Cortex of kidney (tissue), 1 donor: ENCODE measurements at places on chromosomes 11 and 22.

GRCh38 chr22:28798810-28799605 is 1.4 kb downstream of the XBP1 start:
- DNase-seq = no peak

DNA sequence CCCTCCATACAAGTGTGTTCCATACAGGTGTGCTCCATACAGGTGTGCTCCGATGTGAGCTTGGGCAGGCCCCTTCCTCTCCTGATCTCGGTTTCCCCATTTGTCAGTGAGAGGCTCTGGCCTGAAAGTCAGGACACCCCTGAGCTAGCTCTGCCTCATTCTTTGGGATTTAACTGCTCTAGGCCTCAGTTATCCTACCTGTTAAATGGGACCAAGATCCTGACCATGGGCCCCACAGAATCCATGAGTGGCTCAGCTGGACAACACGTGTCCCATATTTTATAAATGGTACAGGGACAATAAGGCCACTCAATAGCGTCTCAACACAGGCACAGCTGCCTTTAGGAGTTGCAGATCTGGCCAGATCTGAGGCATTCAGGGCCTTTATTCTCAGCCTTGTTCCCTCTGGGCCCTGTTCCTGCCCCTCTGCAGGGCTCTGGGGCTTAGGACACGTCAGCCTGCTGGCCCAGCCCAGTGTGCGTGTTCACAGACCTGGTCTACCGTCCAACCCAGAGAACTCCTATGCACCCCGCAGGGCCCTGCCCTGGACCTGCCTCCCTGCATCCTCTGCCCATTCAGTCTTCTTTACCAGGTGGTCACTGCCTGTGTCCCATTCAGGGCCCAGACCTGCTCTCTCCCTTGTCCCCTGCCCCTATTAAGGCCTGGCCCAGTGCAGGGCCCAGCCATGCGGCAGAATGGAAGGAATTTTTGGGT is 18.9 kb upstream of the IGLL1 start:
- no peak for DNase-seq

GRCh38 chr11:2539371-2540222 is 94.8 kb downstream of the KCNQ1 start:
- no peak for DNase-seq

GRCh38 chr11:27874998-27875830 is 175.0 kb upstream of the BDNF start:
- DNase-seq = no peak

DNA sequence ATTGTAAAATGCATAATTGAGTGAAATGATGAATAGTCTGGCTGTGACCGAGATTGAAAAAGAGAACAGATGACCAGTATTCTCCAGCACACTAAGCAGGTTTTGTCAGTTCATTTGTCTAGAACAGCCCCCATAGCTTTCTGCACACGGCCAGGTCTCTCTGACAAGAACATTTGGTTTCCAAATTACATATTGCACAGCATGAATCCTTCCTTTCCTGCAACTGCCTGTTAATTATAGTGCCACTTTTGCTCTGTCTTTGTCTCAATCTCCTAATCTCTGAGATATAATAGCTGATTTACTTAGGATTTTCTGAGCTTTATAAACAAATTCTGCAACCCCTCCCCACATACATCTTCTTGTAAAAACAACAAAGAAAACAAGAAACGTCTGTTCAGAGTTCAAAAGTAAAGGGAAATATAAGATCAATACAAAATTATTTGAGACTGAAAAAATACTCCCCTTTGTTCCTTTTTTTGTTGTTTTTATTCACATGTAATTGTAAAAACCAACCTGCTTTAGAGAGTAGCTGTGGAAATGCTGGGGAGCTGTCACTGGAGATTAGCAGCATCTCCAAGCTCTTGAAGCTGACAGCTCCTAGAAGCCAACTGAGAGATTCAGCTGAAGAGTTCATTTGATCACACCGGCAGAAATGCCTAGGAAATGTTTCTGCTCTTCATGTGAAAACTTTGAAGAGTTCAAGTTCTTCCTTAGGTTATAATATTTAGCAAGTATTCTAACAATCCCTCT is 998.1 kb downstream of the DLG2 start:
- DNase-seq = no peak

DNA sequence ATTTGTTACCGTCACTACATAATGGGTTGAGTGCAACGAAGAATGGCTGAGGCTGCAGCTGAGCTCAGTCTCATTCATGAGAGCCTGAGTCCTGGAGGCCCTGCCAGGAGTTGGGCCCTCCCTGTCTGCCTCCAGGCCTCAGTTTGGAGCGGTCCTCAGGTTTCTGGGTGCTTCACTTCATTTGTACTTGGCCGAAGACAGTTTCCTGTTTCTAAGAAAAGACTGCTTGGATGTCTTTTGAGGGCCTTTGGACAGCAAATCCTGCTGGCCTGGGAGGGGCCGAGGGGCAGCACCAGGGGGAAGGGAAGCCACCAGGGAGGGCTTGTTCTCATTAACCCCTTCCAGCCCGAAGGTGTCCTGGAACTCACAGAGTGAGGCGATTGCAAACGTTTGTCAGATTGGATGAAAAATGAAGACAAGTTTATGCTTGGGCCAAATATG is 163.1 kb downstream of the ETS1 start:
- no peak for DNase-seq

GRCh38 chr22:39351689-39352214 is 2.0 kb downstream of the SYNGR1 start:
- no peak for DNase-seq

DNA sequence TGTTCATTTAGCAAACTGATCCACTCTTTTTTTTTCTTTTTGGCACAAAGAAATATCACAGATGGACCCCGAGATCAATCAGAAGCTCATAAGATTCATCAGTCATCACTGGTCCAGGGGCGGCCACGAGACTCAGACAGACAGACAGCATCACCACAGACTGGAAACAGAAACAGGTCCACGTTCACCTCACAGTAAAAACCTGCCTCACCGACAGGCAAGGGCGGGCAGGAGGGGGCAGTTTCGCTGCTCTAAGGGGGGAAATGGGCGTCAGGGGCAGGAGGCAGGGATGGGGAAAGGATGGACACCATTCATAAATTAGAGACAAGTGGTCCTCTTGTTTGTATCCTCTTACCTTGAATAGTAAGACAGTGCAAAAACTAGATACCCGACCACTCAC is 16.5 kb downstream of the CHST1 start:
- DNase-seq = no peak

- DNase-seq = no peak
Observed at GRCh38 chr11:66418168-66418985, 2.5 kb upstream of the NPAS4 start.

GRCh38 chr11:67592880-67593564 is 9.4 kb downstream of the GSTP1 start:
- no peak for DNase-seq

DNA sequence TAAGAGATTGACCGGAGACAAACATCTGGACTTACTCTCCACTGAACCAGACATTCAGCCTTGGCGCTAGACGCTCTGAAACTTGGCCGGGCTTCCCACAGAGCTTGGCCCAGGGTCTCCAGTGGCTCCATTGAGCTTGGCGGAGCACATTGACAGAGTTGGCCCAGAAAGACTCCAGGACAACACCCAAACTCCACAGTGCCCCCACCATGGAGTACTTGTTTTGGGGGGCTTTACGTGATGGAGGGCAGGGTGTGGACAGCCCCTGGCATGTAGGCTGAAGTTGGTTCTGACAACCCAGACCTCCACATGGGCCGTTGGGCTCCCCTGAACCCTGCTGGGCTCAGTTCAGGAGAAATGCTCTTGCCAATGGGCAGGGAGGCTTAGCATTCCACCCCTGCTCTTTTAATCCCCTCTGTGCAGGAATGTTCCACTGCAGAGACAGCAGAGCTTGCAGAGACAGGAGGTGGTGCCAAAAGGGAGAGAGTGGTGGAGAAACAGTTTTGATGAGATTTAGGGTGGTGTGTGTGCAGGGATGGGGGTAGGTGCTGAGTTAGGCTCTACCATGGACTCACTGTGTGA is 102.4 kb upstream of the TIMP3 start:
- DNase-seq = no peak
